Inflammatory macrophage treated with lipopolysaccharide for 4 hours (primary cell): ENCODE measurements at places on chromosomes 7 and 10.
A peak's percentile ranks its signal among the peaks of the same experiment; 100 is the strongest.

DNA sequence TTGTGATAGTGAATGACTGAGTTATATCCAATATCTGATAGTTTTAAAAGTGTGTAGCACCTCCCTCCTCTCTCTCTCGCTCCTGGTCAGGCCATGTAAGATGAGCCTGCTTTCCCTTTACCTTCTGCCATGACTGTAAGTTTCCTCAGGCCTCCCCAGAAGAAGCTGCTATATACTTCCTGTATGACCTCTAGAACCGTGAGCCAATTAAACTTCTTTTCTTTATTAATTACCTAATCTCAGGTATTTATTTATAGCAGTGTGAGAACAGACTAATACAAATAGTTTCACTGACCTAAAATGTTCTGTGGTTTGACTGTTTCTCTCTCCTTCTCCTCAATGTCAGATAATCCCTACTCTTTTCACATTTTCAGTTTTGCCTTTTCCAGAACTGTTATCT lies 321.3 kb upstream of the MBL2 start:
- no peak for DNase-seq

GRCh38 chr10:17088118-17088806 lies 41.3 kb downstream of the CUBN start:
- no peak for DNase-seq

- DNase-seq: no peak
Observed at GRCh38 chr7:157652161-157652953, 315.6 kb downstream of the DNAJB6 start.

- peak; percentile 74 for DNase-seq
Observed at GRCh38 chr7:139645572-139646523, 122.4 kb downstream of the CLEC2L start.

DNA sequence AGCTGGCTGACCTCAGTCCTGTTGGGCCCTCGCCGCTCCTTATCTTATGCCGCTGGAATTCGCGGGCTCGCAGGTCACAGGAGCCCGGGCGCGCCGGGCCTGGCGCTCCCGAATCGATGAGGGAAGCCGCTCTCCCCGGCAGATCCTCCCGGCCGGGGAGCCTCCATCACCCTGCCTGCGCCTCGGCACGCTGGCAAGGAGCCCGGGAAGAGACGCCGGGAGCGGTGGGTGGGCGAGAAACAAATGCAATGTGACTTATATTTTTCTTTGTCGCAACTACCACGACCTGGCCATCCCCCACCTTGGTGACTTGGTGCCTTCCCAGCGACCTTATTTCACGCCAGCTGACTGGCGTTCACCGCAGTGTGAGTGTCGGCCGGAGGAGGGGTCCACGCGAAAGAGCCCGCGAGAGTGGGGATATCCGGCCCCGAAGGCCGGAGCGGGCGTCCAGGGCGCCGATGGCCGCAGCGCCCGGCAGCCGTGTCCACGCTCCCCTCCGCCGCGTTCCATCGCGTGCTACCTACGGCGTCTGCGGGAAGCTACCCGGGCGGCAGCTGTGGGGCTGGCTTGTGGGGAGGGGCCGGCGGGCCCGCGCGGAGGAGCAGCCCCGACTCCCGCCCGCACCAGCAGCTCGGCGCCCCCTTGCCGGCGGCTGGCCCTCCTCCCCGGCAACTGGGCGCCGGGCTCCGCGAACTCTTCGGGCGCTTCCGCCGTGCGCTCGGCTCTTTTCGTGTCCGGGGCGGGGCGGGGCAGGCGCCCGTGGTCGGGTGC lies 494 bp upstream of the BMPR1A start:
- peak; percentile 77 for DNase-seq

DNA sequence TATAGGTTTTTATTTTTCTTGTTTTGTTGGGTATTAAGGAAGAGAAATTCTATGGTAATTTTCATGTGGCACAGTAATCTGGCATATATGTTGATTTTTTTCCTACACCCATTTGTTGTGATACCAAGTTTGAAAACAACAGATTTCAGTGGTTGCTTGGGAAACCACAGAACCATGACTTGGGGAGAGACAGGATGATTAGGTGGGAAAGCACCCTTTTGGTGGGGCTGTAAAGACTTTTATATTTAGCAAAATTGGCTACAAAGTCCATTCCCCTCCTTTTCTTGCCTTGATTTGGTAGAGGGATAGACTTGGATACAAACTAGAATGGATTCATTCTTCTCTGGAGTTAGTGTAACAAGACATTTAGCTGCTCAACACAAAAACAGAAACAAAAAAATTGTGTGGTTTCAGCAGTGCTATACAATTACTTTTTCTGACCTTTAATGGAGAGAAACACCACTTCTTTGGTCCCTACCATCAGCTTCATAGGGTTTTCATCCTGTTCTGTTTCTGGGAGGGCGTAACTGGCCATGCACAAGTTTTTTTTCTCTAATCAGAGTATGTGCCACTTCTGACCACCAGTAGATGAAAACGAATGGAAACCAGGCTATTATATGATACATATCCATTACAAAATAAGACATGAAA lies 52.7 kb downstream of the FIGNL1 start:
- DNase-seq: no peak

DNA sequence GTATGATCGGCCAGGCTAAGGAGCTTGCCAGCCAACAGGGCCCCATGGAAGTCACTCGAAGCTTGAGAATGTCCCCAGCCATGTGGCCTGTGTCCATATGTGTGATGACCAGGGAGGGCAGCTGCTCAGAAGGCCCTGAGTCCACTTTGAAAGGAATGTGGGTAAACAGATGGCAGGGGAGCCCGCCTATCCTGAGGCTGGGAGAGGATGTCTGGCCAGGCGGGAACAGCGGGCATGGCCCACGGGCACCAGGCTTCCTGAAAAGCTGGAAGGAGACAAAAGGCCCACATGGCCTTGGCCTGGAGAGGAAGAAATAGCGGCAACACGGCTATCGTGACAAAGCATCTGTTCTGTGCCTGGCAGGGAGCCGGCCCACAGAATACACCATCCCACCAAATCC lies 137.9 kb upstream of the PPIF start:
- no peak for DNase-seq

DNA sequence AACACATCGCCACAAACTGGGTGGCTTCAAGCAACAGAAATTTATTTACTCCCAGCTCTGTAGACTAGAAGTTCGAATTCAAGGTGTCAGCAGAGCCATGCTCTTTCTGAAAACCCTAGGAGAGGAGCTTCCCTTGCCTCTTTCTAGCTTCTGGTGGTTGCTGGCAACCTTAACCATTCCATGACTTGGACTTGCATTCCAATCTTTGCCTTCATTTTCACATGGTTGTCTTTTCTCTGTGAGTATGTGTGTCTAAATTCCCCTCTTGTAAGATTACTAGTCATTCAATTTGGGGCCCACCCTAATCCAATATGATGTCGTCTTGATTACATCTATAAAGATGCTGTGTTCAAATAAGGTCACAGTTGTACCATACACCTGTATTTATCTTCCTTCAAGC lies 65.9 kb upstream of the PRKG1 start:
- DNase-seq: no peak

GRCh38 chr10:14556285-14556956 lies 218.3 kb downstream of the FAM107B start:
- DNase-seq: no peak

- no peak for DNase-seq
Observed at GRCh38 chr10:12382157-12382548, 32.8 kb downstream of the CAMK1D start.

GRCh38 chr7:148340438-148341280 lies 249.9 kb upstream of the C7orf33 start:
- no peak for DNase-seq

DNA sequence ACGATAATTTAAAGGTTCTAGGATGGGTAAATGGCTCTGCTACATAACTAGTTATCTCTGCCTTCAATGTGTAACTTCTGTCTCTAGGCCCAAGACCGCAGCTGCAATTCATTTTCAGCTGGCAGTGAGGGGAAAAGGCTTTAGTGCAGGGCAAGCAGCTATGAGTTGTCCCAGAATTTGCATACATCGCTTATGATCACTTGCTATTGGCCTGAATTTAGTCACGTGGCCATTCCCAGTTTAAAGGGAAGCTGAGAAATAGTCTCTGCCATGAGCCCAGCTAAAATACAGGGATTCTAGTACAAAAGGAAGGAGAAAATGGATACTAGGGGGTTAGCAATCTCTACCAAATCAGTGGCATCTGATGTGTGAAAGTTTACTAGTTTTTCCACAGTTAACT lies 145.8 kb upstream of the IMMP2L start:
- DNase-seq: no peak

- DNase-seq: peak; percentile 22
Observed at GRCh38 chr10:120514035-120514620, 57.1 kb downstream of the PLPP4 start.

DNA sequence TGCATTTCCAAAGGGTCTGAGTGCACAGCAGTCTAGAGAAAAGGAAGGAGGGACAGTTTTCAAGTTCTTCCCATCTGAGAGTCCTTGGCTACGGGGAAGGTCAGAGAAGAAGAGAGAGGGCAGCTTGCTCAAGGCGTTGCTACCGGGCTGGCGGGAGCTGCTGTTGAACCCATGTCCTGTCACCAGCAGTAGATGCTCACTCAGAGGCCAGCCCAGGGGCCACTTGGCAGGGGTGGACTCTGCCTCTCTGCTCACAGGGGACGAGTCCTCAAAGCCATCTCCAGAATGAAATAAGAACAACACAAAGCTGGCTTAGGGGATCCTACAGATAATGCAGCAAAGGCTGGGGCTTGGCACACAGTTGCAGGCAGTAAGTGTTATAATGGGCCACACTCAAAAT lies 231.5 kb downstream of the TNS3 start:
- DNase-seq: no peak

GRCh38 chr10:4825868-4826791 lies at the start of gene AKR1E2:
Gene AKR1E2 (plus strand): TSS chr10:4826207. CDS start chr10:4826325, 118 bp downstream.
- DNase-seq: peak; percentile 91

DNA sequence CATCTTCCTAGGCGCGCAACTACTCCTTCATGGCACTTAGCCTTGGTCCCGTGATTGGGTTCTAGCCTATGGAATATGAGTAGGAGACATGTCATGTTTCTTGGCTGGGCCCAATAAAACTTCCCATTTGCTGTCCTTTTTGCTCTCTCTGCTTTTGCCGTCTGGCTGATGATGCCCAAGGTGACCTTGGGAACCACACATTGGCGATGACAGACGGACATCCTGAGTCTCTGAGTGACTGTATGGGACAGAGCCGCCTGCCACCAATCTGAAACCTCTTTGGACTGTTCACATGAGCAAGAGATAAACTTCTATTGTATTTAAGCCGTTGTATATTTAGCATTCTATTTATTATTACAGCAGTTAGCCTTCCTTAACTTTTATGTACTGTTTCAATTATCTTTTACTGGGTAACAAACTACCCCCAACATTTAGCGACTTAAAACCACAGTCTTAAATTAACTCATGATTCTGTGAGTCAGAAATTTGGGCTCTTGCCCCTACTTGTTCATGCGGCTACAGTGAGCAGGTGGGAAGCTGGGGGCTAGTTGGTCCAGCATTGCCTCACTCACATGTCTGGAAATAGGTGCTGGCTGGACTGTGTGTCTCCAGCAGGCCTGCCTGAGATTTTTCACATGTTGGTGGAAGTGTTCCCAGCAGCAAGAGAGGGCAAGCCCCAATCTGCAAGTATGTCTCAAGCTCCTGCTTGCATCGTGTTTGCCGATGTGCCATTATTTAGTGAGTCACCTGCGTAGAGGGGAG lies 71.7 kb downstream of the NOD1 start:
- no peak for DNase-seq

GRCh38 chr10:119680650-119681081 lies 29.5 kb downstream of the BAG3 start:
- DNase-seq: peak; percentile 25

- DNase-seq: no peak
Observed at GRCh38 chr7:14818871-14819270, 83.7 kb downstream of the DGKB start.

GRCh38 chr10:121695731-121696464 lies 97.7 kb upstream of the FGFR2 start:
- no peak for DNase-seq

- no peak for DNase-seq
Observed at GRCh38 chr7:101116898-101117297, 10.0 kb upstream of the SERPINE1 start.

- DNase-seq: no peak
Observed at GRCh38 chr7:4604456-4604940, 77.6 kb upstream of the FOXK1 start.

DNA sequence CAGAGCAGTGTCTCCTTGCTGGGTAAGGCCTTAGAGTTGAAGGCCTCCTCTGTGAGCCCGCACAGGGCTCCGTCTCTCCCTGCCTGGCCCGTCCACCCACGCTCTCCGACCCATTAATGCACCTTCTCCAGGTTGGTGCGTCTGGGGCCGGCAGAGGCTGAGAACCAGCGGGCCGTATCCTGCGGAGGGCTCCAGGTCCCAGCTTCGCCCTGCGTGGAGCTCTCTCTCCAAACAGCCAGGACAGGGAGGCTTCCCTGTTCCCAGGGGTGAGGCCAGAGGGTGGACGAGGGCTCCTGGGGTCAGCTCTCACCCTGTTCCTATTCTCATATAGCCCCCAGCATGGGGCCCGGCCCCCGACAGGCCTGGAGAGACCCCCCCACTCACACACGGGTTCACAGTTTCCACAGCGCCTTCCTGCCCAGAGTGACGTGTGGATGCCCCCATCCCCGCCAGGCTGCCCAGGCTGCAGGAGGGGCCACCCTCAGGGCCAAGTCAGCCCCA lies 34.6 kb downstream of the GET4 start:
- DNase-seq: no peak

DNA sequence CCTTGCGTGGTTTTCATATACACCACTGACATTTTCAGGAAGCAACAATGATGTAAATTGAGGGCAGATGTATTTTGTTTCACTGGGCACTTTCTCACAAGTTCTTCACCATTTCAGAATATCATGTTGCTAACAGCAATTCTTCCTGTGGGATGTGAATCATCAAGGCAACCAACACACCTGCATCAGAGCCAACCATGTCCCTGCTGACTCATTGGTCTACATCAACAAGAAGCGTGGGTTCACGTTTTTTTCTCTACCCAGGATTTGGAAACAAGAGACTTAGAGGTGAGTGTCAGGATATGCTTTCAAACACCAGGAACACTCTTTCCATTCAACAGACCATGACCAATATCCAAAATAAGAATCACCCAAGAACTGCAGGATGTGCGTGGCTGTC lies 203.9 kb downstream of the TEX36 start:
- no peak for DNase-seq

- DNase-seq: no peak
Observed at GRCh38 chr7:157909370-157909769, 572.6 kb downstream of the DNAJB6 start.

GRCh38 chr10:69316313-69317059 lies 38.2 kb downstream of the HK1 start:
- DNase-seq: no peak

DNA sequence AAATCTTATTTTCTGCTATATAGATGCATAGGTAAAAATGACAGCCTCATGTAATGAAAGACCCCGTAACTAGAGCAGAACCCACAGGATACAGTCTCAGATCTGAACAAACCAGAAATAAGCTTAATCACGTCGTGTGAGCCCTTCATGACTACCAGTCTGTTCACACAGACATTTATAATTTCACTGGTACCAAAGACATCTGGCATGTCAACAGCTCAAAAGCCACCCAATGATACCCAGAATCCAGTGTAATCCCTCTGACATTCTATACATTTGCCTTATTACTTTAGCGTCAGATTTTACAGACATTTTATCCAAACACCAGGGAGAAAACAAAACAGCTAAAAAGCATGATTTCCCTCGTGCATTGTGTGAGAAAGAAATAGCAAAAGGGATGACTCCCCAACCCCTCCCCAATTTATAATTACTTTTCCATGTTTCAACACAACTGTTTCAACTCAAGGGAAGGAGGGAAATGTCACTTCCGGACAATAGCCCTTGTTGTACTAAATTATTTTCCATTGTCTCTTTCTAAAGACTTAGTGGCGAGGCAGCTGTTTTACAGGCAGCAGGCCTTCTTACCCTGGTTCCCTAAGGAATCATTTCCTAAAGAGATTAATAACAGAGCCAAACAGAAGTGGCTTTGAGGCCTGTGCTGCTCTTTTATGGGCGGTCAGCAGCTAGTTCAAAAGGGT lies 33.2 kb downstream of the DOCK4 start:
- DNase-seq: no peak
